ENCODE measurements at places on chromosomes 3 and 15.
A peak's percentile ranks its signal among the peaks of the same experiment; 100 is the strongest.

- DNase-seq: no peak
These were observed 119.2 kb upstream of the TP63 start for GRCh38 chr3:189512039-189512438.

GRCh38 chr3:38614651-38615352 is 34.7 kb downstream of the SCN5A start:
- DNase-seq: no peak

DNA sequence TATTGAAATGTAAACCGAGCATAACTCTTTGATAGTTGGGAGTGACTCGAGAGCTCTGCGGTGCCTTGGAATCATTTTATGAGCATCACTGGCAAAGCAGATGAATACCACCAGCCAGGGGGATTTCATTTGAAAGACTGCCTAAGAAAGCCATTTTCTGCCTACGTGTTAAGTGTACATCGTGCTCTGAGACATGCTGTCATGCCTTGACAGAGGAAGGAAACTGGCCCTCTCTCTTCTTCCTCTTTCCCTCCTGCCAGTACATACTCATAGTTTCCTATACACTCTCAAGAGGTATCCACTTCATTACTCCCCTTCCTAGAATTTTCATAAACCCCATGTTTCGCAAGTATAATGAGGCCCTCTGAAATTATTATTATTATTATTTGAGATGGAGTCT is 8.8 kb downstream of the BCL2A1 start:
- DNase-seq: no peak

DNA sequence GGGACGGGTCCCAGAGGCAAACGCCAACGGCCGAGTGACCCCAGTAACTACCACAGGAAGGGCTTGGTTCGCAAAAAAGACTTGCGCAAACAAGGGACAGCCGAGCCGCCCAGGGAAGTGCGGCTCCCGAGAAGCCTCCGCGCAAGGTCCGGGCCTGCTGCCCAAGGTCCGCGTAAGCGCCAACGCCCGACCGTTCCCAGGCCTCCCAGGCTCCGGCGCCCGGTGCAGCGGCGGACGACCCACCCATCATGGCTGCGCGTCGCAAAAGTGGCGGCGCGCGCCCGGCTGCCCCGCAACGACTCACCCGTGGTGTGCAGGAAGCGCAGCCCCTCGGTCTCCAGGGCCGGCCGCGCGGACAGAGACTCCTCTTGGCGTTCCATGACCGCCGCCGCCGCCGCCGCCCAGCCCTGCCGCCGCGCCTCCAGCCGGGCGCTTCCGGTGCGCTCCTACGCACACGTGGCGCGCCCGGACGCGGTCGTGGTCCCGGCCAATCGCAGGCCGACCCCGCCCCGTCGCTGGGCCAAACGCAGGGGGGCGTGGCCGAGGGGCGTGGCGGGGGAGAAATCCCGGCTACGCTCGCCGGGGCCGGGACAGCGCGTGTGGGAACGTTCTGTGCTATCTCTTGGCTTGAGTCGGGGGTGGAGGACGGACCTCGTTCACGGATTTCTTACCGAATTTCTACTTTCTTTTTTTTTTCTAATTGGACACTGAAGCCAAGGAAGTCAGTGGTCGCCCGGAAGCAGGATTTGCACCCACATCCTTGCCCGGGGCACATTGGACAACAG is at the start of gene SELENOS:
TSS of gene SELENOS (minus strand) at position 448 of the 785 bp plus-strand sequence. CDS start at position 380, 68 bp downstream.
- DNase-seq: peak; percentile 92

- no peak for DNase-seq
These were observed 7.4 kb downstream of the SLC35A5 start for GRCh38 chr3:112569265-112569664.

GRCh38 chr3:138374573-138375134 is 26.3 kb downstream of the MRAS start:
- no peak for DNase-seq

- no peak for DNase-seq
These were observed 28.0 kb upstream of the GABRA5 start for GRCh38 chr15:26838742-26839460.

DNA sequence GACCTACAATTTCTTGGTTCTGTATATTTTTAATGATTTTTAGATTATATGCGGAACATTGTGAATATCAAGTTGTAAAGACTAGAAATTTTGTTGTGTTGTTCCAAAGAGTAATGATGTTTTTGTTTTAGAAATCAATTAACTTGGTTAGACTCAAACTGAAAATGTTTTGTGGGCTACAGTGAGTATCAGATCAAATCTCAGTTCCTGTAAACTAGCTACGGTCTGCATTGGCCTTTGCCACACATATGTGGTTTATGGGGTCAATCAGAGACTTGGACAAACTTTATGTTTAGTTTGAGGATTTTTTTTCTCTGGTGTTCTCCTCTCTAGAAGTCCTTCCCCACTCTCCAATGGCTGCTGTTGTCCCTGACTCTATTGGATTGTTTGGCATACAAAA is 308.0 kb upstream of the THRB start:
- no peak for DNase-seq

GRCh38 chr3:186902713-186903112 is 27.6 kb upstream of the ST6GAL1 start:
- no peak for DNase-seq

DNA sequence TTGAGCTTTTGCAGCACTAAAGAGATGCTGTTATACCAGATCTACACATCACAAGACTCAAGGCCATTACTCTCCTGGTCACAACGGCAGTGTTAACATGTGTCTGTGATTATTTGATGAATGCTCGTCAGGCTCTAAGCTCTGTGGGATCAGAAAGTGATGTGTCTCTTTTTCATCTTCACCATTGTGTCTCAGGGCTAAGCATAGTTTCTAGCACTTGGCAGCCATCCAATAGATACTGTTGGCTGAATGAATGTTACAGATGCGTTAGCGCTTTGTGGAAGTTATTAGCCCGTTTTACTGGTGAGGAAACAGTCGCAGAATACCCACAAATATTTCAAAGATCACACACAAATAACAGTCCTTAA is 1.2 kb upstream of the FAM81A start:
- peak; percentile 29 for DNase-seq

DNA sequence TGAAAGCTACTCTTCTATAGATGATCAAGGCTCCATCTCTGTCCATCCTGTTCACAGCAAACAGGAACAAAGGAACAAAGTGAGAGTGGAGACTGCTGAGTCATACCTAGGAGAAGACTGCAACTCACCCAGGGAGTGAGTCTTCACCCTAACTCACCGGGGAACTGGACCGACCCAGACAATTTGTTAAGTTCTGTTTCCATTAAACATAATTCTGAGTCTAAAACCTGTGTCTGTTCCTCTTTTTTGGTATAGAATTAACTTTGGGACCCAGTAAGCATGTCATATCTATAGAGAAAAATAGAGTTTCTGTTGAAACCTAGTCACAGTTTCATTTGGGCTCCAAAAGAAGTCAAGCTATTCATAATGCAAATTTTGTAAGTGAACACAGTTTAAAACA is 21.6 kb downstream of the CCDC80 start:
- DNase-seq: no peak

- no peak for DNase-seq
These were observed 31.6 kb downstream of the BTD start for GRCh38 chr3:15633159-15633558.

GRCh38 chr15:75822685-75823278 is 20.5 kb upstream of the UBE2Q2 start:
- DNase-seq: no peak

- DNase-seq: peak; percentile 66
These were observed 128.2 kb downstream of the SUCLG2 start for GRCh38 chr3:67526246-67526645.

- no peak for DNase-seq
These were observed 137.2 kb upstream of the RAD18 start for GRCh38 chr3:9100513-9100894.

DNA sequence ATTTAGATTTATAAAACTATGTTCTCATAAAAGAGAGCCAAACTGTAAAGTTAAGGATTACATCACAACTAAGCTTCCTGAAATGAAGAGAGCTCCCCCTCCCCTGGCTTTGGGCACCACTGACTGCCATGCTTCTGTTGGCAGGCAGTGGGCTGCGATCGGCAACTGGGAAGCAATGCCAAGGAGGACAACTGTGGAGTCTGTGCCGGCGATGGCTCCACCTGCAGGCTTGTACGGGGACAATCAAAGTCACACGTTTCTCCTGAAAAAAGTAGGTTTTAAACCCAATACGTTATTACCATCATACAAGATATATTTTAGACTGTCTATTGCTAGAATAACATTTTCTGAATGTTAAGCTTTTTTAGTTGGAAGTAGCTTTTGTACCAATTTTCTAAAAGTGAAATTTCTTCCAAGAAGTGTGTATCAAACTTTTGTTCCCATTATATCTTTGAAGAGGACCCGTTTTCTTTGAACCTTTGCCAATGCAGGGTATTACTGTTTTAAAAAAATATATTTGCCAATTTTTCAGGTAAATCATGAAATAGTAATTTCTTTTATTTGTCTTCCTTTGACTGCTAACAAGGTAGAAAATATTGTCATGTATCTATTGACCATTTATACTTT is 184.1 kb downstream of the ADAMTSL3 start:
- peak; percentile 44 for DNase-seq

GRCh38 chr15:72445426-72445825 is 28.7 kb upstream of the ARIH1 start:
- DNase-seq: no peak

DNA sequence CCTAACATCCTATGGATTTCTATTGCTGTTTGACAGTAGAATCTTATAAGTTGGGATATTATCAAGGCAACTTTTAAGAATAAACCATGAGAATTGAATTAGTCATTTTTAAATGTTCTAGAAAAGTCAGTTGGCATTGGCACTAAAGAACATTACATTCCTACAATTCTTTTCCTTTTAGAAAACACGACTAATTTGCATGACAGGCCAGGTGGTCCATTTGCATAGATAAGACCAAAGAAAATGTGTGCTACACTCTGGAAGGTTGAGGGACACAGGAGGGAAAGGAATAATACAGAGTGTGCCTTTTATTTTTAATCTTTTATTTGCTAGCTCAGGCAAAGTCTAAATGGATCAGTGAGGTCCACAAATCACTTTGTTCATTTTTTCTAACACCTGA is 962.3 kb downstream of the EPHA3 start:
- peak; percentile 7 for DNase-seq

- no peak for DNase-seq
These were observed 91.6 kb downstream of the ADCY5 start for GRCh38 chr3:123357275-123357674.

- peak; percentile 61 for DNase-seq
These were observed 479.4 kb downstream of the FOXP1 start for GRCh38 chr3:71104121-71104541.

GRCh38 chr3:126519506-126520455 is 2.2 kb upstream of the UROC1 start:
- no peak for DNase-seq

DNA sequence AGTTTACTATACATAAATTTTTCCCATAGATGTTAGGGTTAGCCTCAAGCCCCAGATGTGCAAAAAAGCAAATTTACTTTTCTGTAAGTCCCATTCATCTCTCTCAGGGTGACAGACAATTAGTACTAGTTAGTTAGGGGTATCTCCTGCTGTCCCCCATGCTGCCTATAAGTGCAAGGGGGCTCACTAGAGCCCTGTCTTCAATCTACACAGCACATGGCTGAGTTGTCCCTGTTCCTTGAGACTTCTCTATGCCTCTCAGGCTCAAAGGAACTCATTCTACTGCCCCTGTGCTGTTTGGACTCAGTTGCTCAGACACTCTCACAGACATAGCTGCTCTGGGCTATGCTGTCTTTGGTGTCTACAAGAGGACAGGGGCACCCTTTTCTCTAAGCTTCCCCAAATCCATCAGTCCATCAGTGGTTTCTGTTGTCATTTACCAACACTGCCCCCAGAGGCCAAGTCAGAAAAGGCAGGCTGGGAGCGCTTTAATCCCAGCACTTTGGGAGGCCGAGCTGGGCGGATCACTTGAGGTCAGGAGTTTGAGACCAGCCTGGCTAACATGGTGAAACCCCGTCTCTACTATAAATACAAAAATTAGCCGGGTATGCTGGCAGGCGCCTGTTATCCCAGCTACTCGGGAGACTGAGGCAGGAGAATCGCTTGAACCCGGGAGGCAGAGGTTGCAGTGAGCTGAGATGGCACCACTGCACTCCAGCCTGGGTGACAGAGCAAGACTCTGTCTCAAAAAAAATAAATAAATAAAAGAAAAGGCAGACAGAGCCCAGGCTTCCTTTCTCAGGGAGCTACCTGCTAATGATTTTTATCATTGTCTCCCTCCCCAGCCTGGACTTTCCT is 31.4 kb upstream of the PRTG start:
- DNase-seq: peak; percentile 30

DNA sequence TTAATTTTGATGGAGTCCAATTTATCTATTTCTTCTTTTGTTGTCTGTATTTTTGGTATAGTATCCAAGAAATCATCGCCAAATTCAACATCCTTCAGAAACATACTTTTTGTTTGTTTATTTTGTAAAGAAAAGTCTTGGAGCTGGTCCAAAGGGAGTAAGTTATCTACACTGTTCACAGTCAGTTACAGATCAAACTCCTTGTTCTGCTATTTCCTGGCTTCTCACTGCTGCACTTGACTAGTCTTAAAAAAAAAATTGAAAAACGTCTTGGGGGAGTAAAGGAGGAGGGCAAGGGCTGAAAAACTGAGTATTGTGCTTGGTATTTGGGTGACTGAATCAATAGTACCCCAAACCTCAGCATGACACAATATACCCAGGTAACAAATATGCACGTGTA is 105.6 kb downstream of the NFKBIZ start:
- peak; percentile 58 for DNase-seq

DNA sequence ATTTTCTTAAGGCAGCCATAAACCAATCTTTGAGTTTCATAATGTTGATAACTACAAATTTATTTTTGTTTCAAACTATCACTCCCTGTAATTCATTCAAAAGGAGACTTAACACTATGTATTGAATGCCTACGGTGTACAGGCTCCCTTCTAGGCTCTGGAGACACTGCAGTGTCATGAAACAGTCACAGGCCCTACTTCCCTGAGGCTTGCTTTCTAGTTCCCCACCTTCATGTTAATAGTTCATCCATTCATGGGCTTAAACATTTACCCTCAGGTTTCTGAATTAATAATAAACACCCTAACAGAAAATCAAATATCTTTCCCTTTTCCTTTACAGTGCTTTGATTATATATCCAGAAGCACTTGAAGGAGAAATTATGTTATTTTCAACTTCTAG is 168.7 kb downstream of the CHL1 start:
- DNase-seq: no peak

GRCh38 chr3:30258426-30259392 is 347.7 kb upstream of the TGFBR2 start:
- DNase-seq: no peak

- no peak for DNase-seq
These were observed 917.0 kb downstream of the TUSC7 start for GRCh38 chr3:117626577-117626976.

DNA sequence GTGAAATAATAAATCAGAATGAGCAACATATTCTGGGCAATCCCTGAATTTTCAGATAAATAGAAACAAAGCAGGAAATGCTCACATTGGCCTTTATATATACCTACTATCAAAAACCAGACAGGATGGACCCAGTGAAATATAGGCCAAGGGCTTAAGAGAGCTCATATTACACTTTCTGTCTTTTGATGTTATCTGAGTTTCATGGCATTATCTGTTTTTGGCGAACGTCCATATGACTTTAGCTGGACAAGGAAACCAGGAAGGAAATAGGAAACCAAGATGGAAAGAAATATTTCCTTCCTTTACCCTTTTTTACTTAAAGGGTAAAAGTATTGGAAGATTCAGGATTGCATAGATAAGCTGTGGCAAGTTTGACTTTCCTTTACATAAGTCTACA is 274.8 kb downstream of the THSD4 start:
- DNase-seq: no peak

GRCh38 chr15:57138349-57138788 is 219.9 kb downstream of the TCF12 start:
- peak; percentile 88 for DNase-seq
